ENCODE measurements at places on chromosomes 3 and 15.

- no peak for DNase-seq
These were observed 1.9 kb downstream of the SLC33A1 start for GRCh38 chr3:155852341-155852740.

- no peak for DNase-seq
These were observed 1.2 kb upstream of the BAHD1 start for GRCh38 chr15:40439461-40439959.

DNA sequence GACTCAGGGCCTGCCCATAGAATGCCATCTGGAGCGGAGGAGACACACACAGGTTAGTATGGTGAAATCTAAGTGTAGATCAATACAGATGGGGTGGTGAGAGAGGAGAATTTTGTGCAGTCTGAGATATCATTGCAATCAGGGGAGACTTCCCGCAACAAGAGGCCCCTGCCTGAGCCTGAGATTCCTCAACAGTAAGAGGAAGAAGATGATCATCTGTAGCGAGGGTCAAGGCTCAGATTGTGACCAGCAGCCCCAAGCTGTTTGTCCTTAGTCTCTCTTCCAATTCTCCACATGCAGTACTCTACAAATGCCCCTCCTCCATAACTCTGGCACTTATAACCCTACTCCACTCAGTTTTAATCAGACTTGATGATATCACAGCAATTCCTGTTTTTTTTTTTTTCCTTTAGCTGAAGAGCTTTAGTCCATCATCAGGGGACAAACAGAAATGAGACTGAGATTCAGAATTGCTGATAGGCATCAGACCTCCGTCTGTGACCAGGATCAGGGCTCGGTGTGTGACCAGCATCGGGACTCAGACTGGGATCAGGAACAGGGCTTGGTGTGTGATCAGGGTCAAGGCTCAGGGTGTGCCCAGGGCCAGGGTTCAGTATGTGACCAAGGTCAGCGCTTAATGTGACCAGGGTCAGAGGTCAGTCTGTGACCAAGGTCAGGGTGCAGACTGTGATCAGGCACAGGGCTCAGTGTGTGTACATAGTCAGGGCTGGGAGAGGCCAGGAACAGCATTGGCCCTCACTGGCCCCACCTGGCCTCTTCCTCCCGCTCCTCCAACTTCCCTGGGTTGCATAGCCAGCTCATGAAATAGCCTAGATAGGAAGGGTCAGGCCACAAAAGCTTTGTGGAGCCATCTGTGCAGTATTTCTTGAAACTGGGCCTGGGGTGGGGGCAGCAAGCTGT, 14.1 kb downstream of the LOXL1 start:
- DNase-seq, result no peak

GRCh38 chr3:46193436-46193835, 14.7 kb downstream of the CCR1 start:
- no peak for DNase-seq

DNA sequence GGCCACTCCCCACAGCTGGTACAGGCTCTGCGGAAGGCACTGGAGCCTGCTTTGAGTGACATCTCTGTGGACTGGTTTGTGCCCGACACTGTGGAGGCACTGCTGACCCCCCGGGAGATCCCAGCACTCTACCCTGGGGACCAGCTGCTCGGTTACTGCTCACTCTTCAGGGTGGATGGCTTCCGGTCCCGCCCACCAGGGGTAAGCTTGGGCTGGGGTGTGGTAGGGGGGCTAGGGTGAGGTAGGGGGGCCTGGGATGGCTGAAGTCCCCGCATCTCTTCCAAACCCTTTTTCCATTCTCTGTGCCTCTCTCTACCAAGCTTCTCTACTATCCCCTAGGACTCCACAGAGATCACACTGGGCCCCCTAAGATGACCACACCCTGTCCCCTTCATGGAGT, 7.8 kb downstream of the VWA5B2 start:
- no peak for DNase-seq

GRCh38 chr3:124558991-124559845, 171.0 kb upstream of the UMPS start:
- DNase-seq, result no peak

- no peak for DNase-seq
These were observed 15.8 kb upstream of the THUMPD3 start for GRCh38 chr3:9347081-9347480.

DNA sequence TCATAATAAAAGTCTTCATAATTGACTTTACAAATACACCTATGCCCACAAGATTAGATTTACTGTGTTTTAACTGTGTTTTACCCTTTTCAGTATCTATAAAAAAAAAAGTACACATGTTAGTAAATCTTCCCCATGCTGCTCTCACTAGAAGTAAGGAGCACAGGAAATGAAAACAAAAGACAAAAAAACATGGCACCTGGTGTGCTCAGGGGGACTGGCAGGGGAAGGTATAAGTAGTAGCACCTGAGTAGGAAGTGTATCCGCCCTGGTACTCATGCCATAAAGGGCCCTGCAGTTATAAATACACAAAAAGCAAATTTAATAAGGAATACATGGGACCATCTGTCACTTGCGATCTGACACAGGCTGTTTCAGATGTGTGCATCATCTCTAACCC, 8.9 kb upstream of the ALDH1A2 start:
- DNase-seq, result no peak

DNA sequence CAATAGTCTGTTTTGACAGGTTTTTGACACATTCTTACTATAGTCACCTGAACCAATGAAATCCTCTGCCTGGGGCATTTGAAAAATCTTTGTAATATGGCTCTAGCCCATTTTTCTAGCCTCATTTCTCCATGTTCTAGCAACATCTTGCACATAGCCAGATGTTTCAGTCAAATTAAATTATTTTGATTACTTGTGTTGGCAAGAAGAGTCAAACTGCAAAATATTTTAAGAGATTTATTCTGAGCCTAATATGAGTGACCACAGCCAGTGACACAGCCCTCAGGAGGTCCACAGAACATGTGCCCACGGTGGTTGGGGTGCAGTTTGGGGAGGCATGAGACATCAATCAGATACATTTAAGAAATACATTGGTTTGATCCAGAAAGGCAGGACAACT, 6.9 kb downstream of the IFT122 start:
- no peak for DNase-seq

- no peak for DNase-seq
These were observed 17.0 kb downstream of the RGMA start for GRCh38 chr15:93072011-93072410.

DNA sequence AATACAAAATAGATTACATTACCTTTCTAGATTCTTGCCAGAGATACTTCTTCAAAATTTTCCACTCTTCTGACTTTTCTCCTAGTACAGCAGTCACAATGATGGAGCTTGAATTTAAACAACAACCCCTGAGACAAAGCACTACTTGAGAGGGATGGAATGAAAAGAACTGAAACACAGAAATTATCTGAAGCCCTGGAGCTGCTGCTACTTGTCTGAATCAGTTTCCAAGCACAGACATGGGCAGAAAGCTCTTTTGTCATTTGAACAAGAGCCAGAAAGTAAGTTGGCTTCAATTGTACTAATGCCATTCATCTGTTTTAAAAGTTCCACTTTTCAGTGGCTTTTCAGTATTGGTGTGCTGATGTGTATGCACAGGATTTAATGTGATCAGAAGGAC, 718.5 kb upstream of the ARPP21 start:
- DNase-seq, result no peak

GRCh38 chr3:9500108-9501050, 53.2 kb downstream of the LHFPL4 start:
- DNase-seq, result peak; percentile 66

DNA sequence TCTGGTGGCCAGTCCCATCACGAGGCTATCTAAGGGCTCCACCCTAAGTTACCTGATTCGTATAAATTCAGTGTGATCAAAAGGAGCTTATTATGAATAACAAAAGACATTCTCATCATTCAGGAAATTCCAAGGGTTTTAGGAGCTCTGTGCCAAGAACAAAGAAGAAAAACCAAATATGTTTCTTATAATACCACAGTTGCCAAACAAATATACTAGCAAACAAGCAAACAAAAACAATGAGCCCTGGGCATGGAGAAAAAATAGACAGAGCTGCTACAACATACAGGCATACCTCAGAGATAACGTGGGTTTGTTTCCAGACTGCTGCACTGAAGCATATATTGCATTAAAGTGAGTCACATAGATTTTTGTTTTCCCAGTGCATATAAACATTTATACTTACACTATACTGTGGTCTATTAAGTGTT, 20.2 kb upstream of the CFAP161 start:
- no peak for DNase-seq

DNA sequence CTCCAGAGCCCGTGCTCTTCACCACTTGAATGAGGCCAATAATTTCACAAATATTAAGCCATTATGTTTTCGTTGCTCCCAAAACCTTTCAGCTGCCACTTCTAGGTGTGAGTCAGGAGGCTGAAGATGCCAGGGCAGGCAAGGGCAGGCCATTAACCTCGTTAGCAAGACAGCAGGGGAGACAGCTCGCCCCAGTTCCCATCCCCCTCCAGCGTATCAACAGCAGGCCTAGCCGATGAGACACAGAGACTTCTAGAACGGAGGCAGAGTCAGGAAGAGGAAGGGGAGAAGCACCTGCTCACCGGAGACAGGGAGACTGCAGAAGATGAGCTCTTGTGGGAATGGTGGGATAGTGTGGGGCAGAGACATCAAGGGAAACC, 28.0 kb upstream of the PLA2G4E start:
- DNase-seq, result no peak

DNA sequence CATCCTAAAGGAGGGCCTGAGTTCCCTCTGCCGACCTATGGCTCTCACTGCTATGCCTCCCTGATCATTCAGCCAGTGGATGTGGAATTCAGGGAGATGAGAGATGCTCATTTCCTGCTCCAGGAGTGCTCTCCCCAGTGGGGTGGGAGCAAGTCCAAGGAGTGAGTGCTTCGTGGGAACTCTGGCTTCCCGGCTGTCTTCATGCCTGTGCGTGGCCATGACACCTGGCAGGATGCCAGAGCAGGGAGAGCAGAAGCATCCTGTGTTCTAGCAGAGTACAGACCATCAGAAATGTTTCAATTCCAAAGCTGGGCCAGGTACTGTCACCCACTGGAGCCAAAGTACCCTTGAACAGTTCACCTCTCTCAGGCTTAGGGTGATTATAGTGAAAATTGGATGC, 45.1 kb downstream of the APH1B start:
- no peak for DNase-seq

- DNase-seq, result no peak
These were observed 107.9 kb upstream of the GALNT15 start for GRCh38 chr3:16066545-16066944.

GRCh38 chr15:70867911-70868467, 14.0 kb upstream of the LARP6 start:
- no peak for DNase-seq

DNA sequence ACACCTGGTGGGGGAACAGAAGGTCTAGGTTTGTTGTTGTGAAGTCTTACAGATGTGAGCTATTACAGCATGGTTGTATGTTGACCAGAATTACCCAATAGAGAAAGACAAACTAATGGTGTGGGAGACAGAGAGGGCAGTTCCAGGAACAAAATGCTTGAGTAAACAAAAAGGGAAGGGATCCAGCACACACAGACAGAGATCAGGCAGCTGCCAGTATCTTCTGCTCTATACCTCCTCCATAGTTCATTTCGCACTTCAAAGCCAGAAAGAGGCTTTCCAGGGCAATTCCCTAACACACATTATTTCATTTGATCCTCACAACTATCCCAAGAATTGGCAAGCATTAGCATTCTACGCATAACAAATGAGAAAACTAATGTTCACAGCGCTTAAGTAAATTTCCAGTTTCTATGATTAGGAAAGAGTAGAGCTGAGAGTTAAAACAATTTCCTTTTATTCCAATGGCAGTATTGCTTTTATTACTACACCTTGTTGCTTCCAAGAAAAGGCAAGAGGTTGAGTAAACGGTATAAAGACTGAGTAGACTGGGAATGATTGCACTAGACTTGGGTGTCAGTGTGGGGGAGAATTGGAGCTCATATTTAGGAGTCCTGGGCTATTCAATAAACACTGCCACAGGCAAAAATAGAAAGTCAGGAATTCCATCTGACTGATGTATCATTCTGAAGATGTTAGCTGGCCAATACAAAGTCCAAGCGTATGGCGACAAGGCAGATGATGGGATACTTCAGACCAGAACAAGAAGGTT, 39.7 kb upstream of the ZNF280D start:
- no peak for DNase-seq

- DNase-seq, result no peak
These were observed 100.4 kb upstream of the PHLDB2 start for GRCh38 chr3:111758642-111759041.

DNA sequence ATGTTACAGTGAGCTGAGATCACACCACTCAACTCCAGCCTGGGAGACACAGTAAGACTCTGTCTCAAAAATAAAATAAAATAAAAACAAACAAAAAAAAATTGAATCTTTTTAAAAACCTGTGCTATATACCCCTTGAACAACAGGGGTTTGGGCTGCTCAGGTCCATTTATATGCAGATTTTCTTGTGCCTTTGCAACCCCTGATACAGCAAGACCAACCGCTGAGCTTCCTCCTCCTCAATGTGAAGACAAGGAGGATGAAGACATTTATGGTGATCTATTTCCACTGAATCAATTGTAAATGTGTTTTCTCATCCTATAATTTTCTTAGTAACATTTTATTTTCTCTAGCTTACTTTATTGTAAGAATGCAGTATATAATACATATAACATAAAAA, 831.0 kb upstream of the ARPP21 start:
- DNase-seq, result no peak

DNA sequence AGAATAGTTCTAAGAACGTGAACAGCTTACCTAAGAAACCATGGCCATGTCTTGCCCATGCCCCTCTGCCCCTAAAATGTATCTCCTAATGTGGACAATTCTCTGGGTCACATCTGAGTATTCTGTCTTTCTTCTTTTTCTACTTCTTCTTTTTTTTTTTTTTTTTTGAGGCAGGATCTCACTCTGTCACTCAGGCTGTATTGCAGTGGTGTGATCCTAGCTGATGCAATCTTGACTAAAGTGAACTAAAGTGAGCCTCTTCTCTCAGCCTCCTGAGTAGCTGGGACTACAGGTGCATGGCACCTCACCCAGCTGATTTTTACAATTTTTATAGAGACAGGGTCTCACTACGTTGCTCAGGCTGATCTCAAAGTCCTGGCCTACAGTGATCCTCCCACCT, 204.8 kb upstream of the ZPLD1 start:
- DNase-seq, result no peak

DNA sequence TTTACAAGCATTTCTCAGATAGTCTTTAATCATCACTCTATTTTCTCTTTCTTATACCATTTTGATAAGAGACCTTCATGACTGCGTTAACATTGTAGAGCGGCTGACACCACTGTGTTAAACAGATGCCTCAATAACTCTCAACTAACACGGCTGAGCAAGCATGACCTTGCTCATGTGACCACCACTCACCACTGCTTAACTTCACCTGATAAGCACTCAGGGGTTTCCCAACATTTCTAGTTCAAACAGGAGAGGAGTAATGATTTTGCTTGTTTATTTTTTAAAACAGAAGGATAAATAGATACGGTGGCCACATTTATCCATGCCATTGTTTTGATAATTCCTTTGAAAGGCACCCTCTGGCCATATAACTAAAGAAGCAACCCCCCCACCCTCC, 37.7 kb upstream of the TMEM45A start:
- DNase-seq, result no peak

- no peak for DNase-seq
These were observed 22.7 kb upstream of the KPNA4 start for GRCh38 chr3:160588023-160588422.
